ENCODE measurements at places on chromosomes 4 and X. TPM values are rescaled to one million over a fixed set of nuclear protein-coding genes. Genes with fewer than 3 reads are reported as not detected.

PCYT1B gene
- total RNA-seq = not detected

IL2RG gene
- 2.8 TPM for total RNA-seq

PAGE2B gene
- total RNA-seq = not detected

HTRA3 gene
- 131 TPM for total RNA-seq

SPANXB1 gene
- not detected for total RNA-seq

FHDC1 gene
- total RNA-seq = 0.27 TPM

SLC7A11 gene
- total RNA-seq = 0.46 TPM

TRAPPC11 gene
- 17.8 TPM for total RNA-seq

PNMA5 gene
- total RNA-seq = not detected

MAGEC3 gene
- total RNA-seq = not detected

CCDC110 gene
- 1.0 TPM for total RNA-seq

TMEM156 gene
- not detected for total RNA-seq

ZNF157 gene
- not detected for total RNA-seq

AFP gene
- not detected for total RNA-seq

BST1 gene
- total RNA-seq = 3.8 TPM

RNF128 gene
- 0.22 TPM for total RNA-seq

DCAF12L2 gene
- 0.11 TPM for total RNA-seq

STARD8 gene
- 11.7 TPM for total RNA-seq

FGF16 gene
- 0.24 TPM for total RNA-seq

PIR gene
- total RNA-seq = 13.2 TPM

All from Right ventricle myocardium inferior (tissue), 1 donor.